ENCODE measurements at places on chromosomes 3 and 15.

GRCh38 chr3:112634786-112635541, 6.0 kb downstream of the CCDC80 start:
- DNase-seq, result no peak

DNA sequence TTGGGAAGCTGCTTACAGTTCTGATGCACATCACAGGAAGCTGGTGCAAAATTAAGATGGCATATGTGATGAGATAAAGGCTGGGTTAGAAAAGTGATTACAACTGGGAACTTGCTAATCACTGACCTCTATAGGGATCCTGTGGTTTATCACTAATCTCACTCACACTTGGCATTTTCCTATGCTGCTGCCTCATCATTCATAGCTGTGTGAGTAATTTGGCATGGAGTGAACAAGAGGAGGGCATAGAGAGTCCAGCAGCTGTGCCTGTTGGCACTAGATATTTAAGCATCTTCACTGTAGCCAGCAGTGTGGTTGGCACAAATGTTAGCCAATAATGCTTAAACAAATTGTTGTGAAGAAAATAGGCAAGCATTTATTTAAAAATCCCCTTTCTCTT, 217.7 kb upstream of the CGNL1 start:
- DNase-seq, result peak; percentile 64

- peak; percentile 78 for DNase-seq
These were observed 92.4 kb upstream of the HES1 start for GRCh38 chr3:194043516-194043915.

GRCh38 chr3:22858486-22858885, 344.6 kb upstream of the UBE2E2 start:
- DNase-seq, result no peak

DNA sequence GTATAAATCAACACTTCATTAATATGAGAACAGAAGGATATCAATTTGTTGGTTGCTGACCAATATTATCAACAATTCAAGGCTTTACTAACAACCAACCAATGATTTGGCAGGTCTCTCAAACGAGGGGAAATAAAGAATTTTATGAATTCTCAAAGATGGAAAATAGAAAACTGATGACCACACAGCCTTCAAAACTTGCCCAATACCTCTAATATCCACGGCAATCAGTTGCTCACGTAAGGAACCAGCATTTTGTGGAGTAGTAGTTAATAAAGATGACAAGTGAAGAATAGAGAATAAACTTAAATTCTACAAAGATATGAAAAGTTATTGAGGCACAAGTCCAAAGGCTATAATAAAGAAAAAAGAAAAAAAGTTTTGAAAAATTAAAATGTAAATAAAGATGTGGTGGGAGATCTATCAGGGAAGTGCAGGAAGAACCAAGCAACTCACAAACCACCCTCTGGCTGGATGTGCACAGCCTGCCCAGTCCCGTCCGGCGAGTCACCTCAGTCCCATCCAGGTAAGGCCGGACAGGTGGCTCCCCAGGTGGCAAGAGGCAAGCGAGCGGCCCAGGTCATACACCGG, 808 bp downstream of the GK5 start:
- DNase-seq, result no peak

All from fibroblast of skin of back (primary cell).